ENCODE measurements at places on chromosomes 16 and 17.

GRCh38 chr17:81324851-81325713, 30.0 kb upstream of the SLC38A10 start:
- H3K27me3 ChIP-seq: no peaks in the 10 kb centered on the region
- no peak for DNase-seq
- no peak overlapping the region for H3K27ac ChIP-seq
- no peaks in the 10 kb centered on the region for H3K36me3 ChIP-seq
- H3K4me3 ChIP-seq: no peak overlapping the region

DNA sequence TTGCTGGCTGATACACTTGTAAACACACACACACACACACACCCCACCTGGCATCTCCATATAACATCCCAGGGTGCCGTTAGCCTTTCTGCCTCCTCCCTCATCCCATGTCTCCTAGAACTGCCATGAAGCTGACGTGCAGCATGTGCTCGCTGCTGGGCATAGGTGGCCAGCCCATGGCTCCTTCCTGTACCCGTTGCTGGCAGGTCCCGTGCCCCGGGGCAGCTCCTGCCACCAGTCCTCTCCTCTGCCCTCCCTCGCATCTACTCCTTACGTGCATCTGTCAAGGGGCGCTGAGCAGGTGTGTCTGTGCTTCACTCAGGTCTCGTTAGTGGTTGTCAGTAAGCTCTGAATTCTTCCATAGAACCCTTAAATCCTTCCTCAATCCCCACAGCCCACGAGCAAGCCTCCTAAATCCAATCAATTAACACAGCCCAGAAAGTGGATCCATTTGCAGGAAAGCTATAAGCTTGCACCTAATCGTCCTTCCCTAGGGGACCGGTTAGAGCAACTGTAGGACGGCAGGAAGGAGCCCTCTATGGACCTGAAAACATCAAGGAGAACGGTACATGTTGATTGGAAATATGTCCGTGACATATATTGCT, 218.1 kb upstream of the FOXF1 start:
- no peaks in the 10 kb centered on the region for H3K36me3 ChIP-seq
- no peak for DNase-seq
- no peak overlapping the region for H3K4me3 ChIP-seq
- H3K27ac ChIP-seq: no peak overlapping the region
- H3K27me3 ChIP-seq: peaks cover 20% of the 10 kb centered on the region

DNA sequence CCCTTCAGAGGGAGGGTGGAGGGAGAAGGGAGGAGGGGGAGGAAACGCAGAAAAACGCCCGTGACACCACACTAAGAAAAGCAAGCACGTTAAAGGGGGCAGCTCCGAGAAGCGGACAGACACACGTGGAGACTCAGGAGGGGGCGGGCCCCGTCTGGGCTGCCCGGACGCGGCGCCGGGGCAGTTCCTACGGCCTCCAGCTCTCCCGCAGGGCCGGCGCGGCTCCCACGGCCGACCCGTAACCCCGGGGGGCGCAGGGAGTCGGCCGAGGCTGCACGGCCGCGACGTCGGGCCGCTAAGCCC, 362 bp downstream of the KLHDC4 start:
- DNase-seq: no peak
- peak overlapping the region; percentile 93 for H3K27ac ChIP-seq
- H3K27me3 ChIP-seq: no peaks in the 10 kb centered on the region
- H3K4me1 ChIP-seq: peaks cover 43% of the 10 kb centered on the region
- peaks cover 22% of the 10 kb centered on the region for H3K36me3 ChIP-seq

- no peak for DNase-seq
- H3K4me3 ChIP-seq: no peak overlapping the region
- no peaks in the 10 kb centered on the region for H3K36me3 ChIP-seq
- no peak overlapping the region for H3K27ac ChIP-seq
These were observed 3.3 kb upstream of the ZFHX3 start for GRCh38 chr16:73051226-73051625.

DNA sequence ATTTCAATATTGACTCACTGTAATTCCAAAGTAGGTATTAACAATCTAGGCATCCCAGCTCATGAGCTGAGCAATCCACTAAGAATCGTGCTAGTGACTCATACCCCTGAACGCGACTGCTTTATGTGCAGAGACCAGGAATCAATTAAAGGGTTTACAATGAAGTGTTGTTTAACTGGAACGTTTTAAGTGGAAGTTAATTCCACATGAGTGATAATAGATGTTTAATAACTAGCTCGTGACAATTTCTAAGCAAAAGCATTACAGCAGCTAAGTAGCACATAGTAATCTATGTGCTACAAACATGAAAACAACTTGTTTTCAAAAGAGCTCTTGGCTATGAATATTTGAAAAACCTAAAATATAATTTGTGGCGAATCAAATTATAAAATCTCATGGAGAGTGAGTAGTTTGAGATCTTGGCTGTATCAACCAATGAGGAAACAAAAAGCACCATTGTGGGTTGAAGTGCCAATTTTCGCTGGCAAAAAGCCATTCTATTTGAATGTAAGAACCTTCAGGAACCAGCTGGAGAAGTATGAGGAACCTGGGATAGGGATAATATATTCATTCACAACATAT, 9.4 kb downstream of the GJC1 start:
- no peaks in the 10 kb centered on the region for H3K27me3 ChIP-seq
- H3K27ac ChIP-seq: no peak overlapping the region
- no peaks in the 10 kb centered on the region for H3K4me1 ChIP-seq
- DNase-seq: no peak
- no peaks in the 10 kb centered on the region for H3K36me3 ChIP-seq

DNA sequence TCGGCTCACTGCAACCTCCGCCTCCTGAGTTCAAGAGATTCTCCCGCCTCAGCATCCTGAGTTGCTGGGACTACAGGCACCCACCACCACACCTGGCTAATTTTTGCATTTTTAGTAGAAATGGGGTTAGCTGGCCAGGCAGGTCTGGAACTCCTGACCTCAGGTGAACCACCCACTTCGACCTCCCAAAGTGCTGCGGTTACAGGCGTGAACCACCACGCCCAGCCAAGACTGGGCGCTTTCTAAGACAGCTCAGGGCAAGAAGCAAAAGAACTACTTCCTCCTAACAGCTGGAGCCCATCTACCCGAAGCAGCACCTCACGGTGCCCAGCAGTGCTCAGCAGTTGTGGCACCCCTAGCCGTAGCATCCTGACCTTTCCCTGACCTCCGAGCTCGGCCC, 109.4 kb downstream of the ZNF423 start:
- H3K27me3 ChIP-seq: no peaks in the 10 kb centered on the region
- H3K27ac ChIP-seq: no peak overlapping the region
- no peaks in the 10 kb centered on the region for H3K36me3 ChIP-seq
- DNase-seq: no peak
- no peak overlapping the region for H3K4me3 ChIP-seq

DNA sequence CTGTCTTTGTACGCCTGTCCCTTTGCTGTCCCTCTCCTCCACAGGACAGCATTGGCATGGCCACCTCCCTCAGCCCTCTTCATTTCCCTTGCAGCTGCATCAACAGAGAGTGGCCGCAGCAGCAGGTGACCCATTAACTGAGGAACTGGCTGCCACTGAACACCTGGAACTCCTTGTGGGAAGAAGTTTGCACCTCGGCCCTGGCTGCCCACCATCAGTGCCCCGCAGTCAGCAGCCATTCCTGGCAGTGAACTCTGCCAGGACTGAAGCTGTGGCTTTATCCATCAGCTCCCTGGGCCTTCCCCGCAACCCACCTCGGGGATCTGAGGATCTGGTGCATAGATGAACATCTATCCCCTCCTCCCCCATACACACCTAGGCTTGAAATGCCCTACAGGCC, 13.1 kb upstream of the RNF135 start:
- no peaks in the 10 kb centered on the region for H3K27me3 ChIP-seq
- H3K4me3 ChIP-seq: no peak overlapping the region
- DNase-seq: peak; percentile 24

DNA sequence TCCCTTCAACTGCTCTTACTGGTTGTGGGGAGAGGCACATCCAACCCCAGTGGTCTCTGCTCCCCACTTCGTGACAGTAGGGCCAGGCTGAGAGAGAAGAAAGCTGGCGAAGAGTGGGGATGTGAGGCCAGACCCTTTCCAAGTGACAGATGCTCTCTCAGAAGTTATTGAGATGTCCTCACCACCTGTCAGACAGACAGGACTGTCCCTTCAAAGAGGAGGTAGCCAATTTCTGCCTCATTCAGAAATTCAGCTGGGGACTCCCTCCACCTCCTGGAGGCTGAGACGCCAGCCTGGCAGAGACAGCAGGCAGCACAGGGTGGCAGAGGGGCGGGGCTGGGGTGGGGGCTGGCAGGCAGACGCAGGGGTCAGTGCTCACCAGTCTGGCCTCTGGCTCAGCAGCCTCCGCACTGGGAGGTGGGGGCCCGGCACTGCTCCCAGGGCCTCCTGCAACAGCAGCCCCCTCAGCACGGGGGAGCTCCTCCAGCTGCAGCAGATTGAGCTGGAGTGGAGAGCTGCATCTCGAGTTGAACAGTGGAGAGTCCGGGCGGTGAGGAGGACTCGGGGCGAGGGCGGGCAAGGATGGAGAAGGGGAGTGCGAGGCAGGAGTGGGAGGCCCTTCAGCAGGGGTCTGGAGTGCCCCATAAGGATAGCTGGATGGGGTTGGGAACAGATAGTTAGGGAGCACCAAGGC, 9.2 kb downstream of the PER1 start:
- H3K4me3 ChIP-seq: no peak overlapping the region
- peaks cover 58% of the 10 kb centered on the region for H3K36me3 ChIP-seq
- no peaks in the 10 kb centered on the region for H3K27me3 ChIP-seq
- peaks cover 16% of the 10 kb centered on the region for H3K4me1 ChIP-seq
- no peak for DNase-seq

DNA sequence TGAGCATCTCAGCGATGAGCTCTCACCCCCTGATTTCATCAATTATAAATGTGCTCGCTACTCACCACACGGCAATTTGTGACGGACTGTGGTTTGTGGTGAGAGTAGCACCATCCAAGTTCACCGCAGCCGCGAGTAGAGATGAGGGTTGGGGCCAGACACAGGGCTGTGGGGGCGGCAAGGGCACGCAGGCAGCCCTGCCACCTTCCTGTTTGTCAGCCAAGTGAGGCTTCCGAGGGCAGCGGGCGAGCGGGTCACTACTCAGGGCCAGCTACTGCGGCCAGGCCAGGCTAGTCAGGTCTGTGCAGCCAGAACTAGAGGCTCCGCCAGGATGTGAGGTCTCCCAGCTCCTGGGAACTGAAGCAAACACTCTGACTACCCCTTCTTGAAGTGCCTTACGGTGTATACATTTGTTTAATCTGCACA, 39.6 kb upstream of the MEOX1 start:
- no peaks in the 10 kb centered on the region for H3K27me3 ChIP-seq
- no peak overlapping the region for H3K27ac ChIP-seq
- no peaks in the 10 kb centered on the region for H3K36me3 ChIP-seq
- no peak overlapping the region for H3K4me3 ChIP-seq

GRCh38 chr17:79324194-79324593, 249.6 kb downstream of the ENGASE start:
- H3K27ac ChIP-seq: no peak overlapping the region
- DNase-seq: no peak
- no peaks in the 10 kb centered on the region for H3K27me3 ChIP-seq

DNA sequence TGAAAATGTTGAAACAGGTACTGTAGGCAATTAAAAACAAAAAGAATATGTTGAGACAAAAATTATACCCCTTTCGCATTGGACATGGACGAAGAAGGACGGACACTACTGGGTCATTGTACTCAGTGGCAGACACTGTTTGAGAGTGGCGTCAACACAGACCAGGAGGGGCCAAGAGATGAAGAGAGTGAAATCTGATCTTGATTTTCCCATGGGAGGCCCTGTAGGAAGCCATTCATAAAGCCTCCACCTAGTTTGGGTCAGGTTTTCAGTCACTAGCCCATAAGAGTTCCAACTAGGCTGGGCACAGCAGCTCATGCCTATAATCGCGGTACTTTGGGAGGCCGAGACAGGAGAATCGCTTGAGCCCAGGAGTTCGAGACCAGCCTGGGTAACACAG, 23.6 kb upstream of the SMURF2 start:
- no peak overlapping the region for H3K27ac ChIP-seq
- H3K4me1 ChIP-seq: no peaks in the 10 kb centered on the region
- H3K27me3 ChIP-seq: no peaks in the 10 kb centered on the region
- H3K36me3 ChIP-seq: no peaks in the 10 kb centered on the region

GRCh38 chr16:52547004-52547833, at the start of gene TOX3:
TSS of gene TOX3 (minus strand) at chr16:52547143. CDS start at chr16:52546723, 420 bp downstream.
- no peak within 1 kb of the TSS for H3K27ac ChIP-seq
- H3K27me3 ChIP-seq: no peaks in the 10 kb centered on the region
- no peaks in the 10 kb centered on the region for H3K4me1 ChIP-seq
- no peak within 1 kb of the TSS for H3K4me3 ChIP-seq
- no peak for DNase-seq
- H3K36me3 ChIP-seq: no peaks in the 10 kb centered on the region

DNA sequence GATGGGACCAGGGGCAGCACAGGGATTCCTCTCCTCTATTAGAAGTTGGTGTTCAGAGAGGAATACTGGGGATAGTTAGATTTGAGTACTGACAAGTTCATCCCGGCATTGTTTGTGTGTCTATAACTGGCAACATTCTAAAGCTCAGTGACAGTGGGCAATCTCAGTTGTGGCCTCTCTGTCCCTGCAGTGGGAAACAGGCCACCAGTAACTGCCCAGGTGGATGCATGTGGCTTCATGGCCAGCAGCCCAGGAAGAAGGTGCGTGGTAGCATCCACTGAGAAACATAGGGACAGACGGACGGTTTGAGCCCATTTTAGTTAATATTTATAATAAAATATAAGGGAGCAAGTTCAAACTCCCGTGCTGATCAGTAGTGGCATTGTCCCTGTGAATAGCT, 51.5 kb downstream of the B9D1 start:
- H3K27me3 ChIP-seq: peaks cover 4% of the 10 kb centered on the region
- peaks cover 12% of the 10 kb centered on the region for H3K4me1 ChIP-seq
- no peak overlapping the region for H3K27ac ChIP-seq

GRCh38 chr17:59464246-59464645, 101.2 kb upstream of the DHX40 start:
- H3K27me3 ChIP-seq: no peaks in the 10 kb centered on the region
- no peaks in the 10 kb centered on the region for H3K36me3 ChIP-seq
- no peak overlapping the region for H3K4me3 ChIP-seq
- no peaks in the 10 kb centered on the region for H3K4me1 ChIP-seq

- H3K27ac ChIP-seq: peak within 1 kb of the TSS; percentile 85
- peak within 1 kb of the TSS; percentile 75 for H3K4me3 ChIP-seq
- peaks cover 47% of the 10 kb centered on the region for H3K4me1 ChIP-seq
- no peaks in the 10 kb centered on the region for H3K36me3 ChIP-seq
- DNase-seq: peak; percentile 73
These were observed at the start of gene STAT5B for GRCh38 chr17:42276359-42276608. TSS of gene STAT5B (minus strand) at chr17:42276391. CDS start at chr17:42232127, 44,264 bp downstream.

DNA sequence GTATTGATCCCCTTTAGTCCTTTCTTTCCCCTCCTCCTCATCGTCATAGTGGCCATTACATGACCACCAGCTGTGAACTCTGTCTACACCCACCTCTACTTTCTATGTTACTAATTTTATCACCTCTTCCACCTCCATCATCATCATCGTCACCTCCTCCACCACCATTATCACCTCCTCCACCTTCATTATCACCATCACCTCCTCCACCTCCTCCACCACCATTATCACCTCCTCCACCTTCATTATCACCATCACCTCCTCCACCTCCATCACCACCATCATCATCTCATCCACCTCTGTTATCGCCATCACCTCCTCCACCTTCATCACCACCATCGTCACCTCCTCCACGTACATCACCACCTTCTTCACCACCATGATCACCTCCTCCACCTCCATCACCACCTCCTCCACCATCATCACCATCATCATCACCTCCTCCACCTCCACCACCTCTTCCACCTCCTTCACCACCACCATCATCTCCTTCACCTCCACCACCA, 25.8 kb downstream of the ADGRG5 start:
- H3K27me3 ChIP-seq: no peaks in the 10 kb centered on the region
- H3K27ac ChIP-seq: no peak overlapping the region
- no peaks in the 10 kb centered on the region for H3K4me1 ChIP-seq
- H3K4me3 ChIP-seq: no peak overlapping the region
- no peak for DNase-seq
